ENCODE measurements at places on chromosomes 1 and 21.

- H3K4me3 ChIP-seq, result no peak overlapping the region
- no peaks in the 10 kb centered on the region for H3K27me3 ChIP-seq
- no peak for DNase-seq
- H3K27ac ChIP-seq, result no peak overlapping the region
- H3K36me3 ChIP-seq, result no peaks in the 10 kb centered on the region
- no peaks in the 10 kb centered on the region for H3K4me1 ChIP-seq
These were observed 23.6 kb downstream of the CDKN2C start for GRCh38 chr1:50993645-50994044.

- DNase-seq, result peak; percentile 77
- H3K36me3 ChIP-seq, result no peaks in the 10 kb centered on the region
- no peak overlapping the region for H3K4me3 ChIP-seq
- no peaks in the 10 kb centered on the region for H3K27me3 ChIP-seq
- H3K4me1 ChIP-seq, result no peaks in the 10 kb centered on the region
- peak overlapping the region; percentile 74 for H3K27ac ChIP-seq
These were observed 337.8 kb downstream of the HLX start for GRCh38 chr1:221217029-221217428.

- peaks cover 16% of the 10 kb centered on the region for H3K36me3 ChIP-seq
- H3K27ac ChIP-seq, result peak overlapping the region; percentile 86
These were observed 70.7 kb downstream of the CAPZB start for GRCh38 chr1:19414515-19415121.

DNA sequence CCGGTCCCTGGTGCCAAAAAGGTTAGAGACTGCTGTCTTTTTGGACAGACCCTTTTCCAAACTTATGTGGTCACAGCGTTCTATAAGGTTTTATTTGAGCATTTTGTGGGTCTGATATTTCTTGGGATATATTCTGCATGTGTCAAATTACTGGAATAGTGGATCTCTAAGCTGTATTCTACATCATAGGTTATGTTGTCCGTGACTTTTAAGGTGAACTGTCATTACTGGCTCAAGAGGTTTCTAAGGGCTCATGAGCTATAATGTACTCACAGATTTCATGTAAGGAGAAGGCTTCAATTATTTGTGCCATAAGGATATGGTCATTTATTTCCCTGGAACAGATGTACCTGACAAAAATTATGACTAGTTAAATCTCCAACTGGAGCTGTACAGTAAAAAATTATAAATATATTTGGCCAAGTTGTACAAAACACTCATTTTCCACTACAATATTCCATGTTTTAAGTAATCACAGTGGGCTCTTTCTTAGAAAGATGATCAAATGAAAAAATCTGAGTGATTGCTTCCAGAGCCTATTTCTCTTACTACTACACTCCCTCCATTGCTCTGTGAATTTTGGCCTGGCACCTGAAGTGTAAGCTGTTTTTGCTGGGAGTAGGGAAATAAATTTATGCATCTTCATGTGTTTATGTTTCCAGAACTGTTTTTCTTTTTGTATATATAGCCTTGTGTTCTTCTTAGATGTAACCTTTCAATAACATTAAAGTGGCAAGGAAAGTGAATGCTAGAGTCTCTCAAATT, 538.1 kb upstream of the ZRANB2 start:
- H3K4me1 ChIP-seq, result no peaks in the 10 kb centered on the region
- no peak overlapping the region for H3K27ac ChIP-seq
- no peak for DNase-seq
- no peak overlapping the region for H3K4me3 ChIP-seq
- no peaks in the 10 kb centered on the region for H3K27me3 ChIP-seq

DNA sequence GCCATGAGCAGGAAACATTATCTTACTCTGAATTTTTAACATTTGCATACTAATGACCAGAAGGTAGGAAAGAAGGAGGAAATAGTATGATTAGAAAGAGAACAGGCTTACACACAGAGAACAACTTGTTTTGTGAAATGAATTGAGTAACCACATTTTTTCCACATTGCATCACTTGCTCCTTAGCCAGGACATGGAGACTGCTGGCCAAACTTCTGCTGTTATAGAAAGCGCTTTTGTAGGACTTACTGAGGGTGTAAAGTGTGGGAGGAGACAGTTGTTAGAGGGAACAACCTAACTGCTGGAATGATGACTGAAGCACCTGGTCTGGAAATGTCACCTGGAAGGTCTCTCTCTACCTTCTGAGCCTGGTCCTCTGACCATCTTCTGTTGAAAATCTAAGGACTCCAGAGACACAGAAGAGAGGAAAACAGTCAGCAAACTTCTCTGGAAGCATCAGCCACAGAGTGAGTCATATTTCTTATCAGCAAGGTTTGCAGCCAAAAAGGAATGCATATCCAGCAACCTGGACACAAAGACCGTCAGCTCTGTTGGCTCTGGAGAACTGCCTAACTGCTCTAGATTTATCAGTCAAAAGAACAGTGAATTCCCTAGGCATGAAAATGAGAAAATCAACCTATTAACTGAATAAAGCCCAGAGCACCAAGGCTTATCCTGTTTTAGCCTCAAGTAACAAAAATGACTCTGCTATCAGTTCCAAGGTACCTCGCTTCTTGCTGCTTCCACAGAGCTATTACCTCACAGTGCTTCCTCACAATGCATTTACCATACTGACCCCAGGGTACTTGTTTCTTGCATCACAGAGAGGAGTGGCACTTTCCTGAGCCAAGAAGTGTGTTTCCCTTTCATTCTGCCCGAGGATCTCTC, 88.0 kb upstream of the SLFNL1 start:
- H3K27ac ChIP-seq, result peak overlapping the region; percentile 98
- peak; percentile 76 for DNase-seq
- H3K4me3 ChIP-seq, result no peak overlapping the region
- peaks cover 8% of the 10 kb centered on the region for H3K4me1 ChIP-seq
- no peaks in the 10 kb centered on the region for H3K27me3 ChIP-seq

DNA sequence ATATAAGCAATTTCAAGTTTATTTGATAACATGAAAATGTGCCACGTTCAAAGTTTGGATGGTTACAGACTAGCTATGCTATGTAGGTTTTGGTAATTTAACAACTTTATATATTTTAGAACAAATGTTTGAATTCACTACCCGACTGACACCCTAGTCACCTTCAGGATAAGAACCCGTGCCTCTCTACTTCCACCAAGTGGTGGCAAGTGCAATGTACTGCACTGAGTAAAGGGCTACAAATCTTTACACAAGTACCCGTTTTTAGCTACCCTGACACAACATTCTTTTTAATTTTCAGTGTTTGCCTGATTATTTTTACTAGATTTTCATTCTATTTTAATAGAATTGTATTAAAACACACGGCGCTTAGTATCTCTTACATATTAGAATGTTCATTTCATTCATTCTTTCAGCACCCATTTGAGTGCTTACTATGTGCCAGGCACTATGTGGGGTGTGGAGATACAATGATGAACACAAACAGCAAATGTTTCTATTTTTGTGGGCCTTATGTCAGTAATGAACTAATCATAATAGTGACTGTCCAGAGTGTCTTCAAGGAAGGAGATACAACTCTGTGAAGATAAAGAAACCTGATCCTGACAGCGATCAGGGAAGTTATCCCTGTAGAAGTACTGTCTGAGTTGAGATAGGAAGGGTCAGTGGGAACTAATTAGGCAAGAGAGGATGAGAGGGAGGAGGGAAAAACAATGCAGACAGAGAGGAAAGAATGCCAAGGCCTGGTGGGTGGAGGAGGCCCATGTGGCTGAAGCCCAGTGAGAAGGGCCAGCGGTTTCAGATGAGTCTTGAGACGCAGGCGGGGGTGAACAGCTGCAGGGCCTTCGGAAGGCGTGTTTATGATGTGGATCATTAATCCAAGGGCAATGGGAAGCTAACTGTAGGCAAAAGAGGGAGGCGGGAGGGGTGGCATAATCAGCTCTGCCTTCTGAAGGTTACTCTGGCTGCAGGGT, 3.8 kb downstream of the LCA5L start:
- H3K4me3 ChIP-seq, result no peak overlapping the region
- DNase-seq, result no peak
- peaks cover 3% of the 10 kb centered on the region for H3K4me1 ChIP-seq
- H3K27ac ChIP-seq, result no peak overlapping the region
- H3K36me3 ChIP-seq, result no peaks in the 10 kb centered on the region
